Fibroblast of skin of abdomen (primary cell): ENCODE measurements at places on chromosomes 11 and 22.
A peak's percentile ranks its signal among the peaks of the same experiment; 100 is the strongest.

DNA sequence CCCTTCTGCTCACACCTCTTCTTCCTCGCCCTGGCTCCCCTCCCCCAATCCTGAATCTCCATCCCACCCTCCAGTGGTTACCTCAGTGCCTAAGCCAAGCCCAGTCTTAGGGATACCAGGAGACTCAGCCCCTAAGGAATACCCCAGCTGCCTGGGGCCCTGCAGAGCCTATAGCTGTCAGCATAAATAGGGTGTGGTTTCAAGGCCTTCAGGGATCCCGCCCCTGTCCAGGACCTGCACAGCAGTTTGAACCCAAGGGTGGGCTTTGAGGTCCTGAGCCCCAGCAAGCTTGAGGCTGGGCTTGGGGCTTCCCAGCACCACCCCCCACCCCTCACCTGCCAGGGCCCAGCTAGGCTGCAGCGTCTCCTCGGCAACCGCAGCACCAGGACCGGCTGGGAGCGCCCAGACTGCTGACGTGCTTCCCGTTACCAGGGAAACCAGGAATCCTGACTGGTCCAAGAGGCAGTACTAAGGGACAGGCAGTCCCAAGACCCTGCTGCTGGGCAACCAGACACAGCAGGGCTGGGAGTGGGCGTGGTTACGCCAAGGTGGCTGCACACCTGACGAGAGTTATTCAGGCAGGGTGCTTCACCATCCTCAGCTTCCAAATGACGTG, 13.7 kb downstream of the APBB1 start:
- DNase-seq, result peak; percentile 16

DNA sequence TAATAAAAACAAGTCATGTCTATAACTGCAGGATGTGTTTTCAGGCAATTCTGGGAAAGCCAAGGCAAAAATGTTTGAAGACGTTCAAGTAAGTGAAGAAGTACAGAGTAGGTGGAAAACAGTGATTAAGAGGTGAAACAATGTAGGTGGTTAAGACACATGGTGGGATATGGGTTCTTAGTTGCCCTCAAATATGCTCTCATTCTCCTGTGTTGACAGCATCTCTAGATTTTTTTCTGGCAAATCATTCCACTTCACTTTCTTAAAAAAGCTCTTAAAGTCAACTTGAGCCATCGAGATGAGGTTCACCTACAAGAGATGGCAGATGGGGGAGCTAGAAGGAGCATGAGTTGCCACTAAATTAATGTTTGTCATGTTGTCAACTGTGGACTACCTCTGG, 1041.0 kb upstream of the CNTN5 start:
- peak; percentile 77 for DNase-seq

DNA sequence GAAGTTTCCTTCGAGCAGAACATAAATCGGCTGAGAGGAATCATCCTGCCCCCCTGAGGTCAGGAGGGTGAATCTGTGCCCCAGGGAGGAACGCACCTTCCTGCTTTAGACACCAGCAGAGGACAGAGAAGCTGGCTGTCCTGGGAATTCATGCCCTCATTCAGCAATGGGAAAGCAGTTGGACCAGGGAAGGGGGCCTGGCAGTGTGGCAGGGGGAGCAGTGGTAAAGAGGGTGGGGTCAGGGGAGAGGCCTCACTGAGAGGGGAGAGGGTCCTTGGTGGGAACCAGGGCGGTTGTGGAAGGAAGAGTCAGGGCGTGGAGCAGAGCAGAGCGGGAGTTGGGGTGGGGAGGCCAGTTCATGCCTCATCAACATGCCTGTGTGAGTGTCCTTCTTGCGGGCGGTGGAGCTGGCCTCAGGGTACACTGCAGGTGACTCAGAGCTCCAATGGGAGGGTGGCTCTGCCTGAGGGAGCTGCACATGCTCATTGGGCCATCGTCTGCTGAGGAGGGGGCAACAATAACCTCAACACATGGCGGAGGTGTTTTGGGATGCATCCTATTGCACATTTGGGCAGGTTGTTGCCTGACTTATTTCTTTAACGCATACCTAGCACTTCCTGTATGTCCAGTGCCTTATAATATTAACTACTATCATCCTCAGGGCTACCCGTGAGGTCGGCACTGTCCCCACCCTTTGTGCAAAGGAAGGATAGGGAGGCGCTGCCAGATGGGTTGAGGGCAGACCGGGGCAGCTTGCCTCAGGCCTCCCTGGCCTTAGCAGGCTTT, 23.2 kb downstream of the MED15 start:
- peak; percentile 69 for DNase-seq

DNA sequence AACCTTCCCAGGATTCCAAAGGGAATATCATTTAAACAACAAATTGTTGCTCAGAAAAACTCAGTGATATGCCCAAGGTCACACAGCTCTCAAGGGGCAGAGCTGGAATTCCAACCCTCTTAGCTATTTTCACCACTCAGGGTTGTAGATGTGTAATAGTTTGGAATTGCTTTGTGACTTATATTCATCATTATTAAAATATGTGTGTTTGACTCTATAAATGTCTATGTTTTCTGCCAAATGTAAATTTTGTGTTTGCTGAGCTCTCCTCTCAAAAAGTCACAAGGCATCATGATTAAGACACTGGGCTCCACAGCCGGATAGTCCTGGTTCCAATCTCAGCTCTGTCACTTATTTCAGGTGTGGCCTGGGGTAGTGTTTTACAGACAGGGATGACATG, 407.3 kb downstream of the TMEM135 start:
- DNase-seq, result peak; percentile 82

DNA sequence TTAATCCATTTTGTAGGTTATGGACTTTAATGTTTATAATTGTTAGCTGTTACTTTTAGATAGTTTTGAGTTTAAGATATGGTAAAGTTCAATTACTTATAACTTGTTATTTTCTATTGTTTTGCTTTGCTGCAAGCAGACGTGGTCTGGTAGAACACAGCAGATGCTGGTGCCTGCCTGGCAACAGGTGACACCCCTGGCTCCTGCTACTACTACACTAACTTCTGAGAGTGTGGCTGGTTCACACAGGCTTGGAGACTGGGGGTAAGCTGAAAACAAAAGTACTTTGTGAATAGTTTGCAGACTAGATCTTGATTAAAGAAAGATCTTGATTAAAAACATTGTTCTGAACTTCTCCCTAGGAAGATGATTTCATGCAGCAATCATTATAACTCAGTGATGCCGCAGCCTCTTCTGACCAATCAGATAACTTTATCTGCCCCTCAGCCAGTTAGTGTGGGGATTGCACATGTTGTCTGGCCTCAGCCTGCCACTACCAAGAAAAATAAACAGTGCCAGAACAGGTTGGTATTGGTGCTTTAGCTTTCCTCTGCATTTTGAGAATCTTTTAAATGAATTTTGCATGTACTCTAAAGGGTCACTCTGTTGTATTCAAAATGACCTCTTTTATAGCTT, 90.4 kb downstream of the HIPK3 start:
- no peak for DNase-seq

DNA sequence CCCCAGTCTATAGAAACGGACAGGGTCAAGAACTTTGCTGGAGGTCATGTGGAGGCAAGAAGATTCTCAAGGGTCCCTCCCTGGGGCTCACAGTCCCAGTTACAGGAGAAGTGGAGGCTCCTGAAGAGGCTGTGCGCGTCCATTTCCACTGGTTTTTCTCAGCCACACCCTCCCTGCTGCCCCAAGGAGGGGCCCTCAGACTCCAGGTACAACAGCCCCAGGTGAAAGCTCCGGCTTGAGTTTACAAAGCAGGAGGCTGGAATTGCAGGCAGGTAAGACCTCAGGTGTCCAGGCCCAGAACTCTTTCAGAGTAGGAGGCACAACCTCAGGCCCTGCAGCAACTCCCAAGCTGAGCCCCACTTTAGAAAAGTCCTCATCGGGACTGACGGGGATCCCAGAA, 3.1 kb downstream of the SHANK2 start:
- no peak for DNase-seq

- DNase-seq, result no peak
Observed at GRCh38 chr11:22317656-22318055, 20.5 kb upstream of the SLC17A6 start.

- no peak for DNase-seq
Observed at GRCh38 chr11:109000531-109000930, 335.7 kb downstream of the DDX10 start.

GRCh38 chr11:11217929-11218628, 135.0 kb downstream of the CSNK2A3 start:
- DNase-seq, result no peak

- DNase-seq, result no peak
Observed at GRCh38 chr22:30488121-30488520, 16.3 kb upstream of the SEC14L3 start.

DNA sequence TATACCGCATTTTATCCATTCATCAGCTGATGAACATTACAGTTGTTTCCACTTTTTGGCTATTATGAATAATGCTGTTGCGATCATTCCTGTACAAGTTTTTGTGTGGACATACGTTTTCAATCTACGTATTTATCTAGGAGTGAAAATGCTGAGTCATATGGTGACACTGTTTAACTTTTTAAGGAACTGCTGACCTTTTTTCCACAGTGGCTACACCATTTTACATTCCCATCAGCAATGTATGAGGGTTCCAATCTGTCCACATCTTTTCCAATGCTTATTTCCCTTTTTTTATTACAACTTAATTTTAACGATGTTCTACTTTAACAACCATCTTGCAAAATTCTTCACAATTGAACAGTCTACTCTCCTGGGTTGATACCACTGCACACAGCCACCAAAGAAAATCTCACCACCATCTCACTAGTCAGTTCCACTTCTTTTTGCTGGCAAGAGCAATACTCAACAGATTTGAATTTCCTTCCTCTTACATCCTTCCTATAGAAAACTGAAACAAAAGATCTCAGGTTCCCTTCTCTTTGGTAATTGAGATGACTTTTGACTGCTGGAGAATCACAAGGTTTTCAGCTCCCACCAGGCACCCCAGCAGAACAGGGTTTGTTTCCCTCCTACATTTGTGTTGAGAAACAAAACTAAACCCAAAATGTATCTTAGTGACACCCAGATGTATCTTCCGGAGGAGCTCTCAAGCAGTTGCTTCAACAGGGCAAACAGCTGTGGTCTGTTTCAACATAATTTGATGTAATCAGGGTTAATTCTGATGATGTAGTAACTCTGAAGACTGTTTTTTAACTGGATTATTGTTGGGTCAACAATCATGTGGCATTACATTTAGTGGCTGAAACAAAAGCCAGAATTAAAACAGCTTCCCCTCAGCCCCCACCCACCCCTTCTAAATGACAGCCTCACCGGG, 7.0 kb upstream of the GAB2 start:
- DNase-seq, result peak; percentile 24

- DNase-seq, result peak; percentile 4
Observed at GRCh38 chr11:83459798-83460197, 173.6 kb upstream of the CCDC90B start.

GRCh38 chr11:84691830-84692229, 935.3 kb downstream of the DLG2 start:
- peak; percentile 1 for DNase-seq

GRCh38 chr11:89463266-89463780, 27.9 kb downstream of the NOX4 start:
- DNase-seq, result no peak

- DNase-seq, result peak; percentile 39
Observed at GRCh38 chr11:77379253-77379652, 77.8 kb upstream of the GDPD4 start.

GRCh38 chr11:133677387-133677786, 145.1 kb upstream of the OPCML start:
- no peak for DNase-seq

DNA sequence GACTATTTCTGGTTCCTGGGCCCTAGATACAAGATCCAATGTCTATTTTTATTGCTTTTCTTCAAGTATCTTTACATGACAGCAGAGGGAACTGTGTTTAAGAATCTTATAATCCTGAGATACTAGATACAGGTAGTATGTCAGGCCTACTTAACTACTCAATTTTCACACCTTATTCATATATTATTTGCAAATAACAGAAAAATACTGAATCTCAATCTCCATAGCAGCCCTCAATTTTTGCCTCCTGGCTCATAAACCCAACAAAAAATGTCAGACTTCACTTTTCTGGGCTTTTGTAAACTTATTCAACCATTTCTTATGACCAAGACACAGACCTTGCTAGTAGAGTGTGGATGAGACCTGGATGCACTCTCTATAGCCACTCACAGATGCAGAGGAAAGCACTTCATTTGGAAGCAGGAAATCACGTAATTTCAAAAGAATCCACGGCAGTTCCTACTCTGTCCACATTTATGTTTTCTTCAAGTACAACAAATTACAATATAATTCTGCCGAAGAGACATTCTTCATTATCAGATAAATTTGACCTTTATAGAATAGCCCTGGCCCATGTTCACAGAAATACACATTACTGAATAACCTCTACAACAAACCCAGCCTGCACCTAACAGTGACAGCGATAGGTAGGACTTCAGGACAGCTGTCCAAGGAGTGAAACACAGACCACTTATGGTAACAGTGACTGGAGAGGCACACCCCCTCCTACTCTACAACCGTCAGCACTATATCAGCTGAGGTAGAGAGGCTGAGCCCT, 62.0 kb upstream of the YPEL1 start:
- DNase-seq, result peak; percentile 58

DNA sequence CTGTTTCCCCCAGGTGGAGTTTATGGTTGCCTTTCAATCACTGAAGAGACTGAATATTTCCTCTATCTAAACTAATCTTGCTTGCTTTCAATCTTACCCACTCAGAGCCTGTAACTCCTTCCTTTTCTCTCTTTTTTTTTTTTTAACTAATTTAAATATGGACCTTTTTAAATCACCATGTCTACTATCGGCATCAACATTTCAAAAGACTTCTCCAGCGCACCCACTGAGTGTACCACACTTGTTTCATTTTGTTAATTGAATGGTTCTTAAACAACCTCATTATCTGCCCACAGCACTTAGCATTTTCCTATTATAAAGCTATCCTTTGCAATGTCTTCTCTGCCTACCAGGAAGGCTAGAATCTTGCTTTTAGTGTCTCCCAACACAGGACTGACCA, 1212.5 kb downstream of the LRRC4C start:
- DNase-seq, result no peak

GRCh38 chr11:130698174-130698573, 218.1 kb downstream of the SNX19 start:
- DNase-seq, result no peak
